ENCODE measurements at places on chromosomes 2 and 18. TPM values are rescaled to one million over a fixed set of nuclear protein-coding genes. Genes with fewer than 3 reads are reported as not detected.
A peak's percentile ranks its signal among the peaks of the same experiment; 100 is the strongest.

EGR4 gene
- total RNA-seq, result not detected

GRCh38 chr2:168976034-168976654 is 55.0 kb downstream of the ABCB11 start:
- no peak for DNase-seq

DNA sequence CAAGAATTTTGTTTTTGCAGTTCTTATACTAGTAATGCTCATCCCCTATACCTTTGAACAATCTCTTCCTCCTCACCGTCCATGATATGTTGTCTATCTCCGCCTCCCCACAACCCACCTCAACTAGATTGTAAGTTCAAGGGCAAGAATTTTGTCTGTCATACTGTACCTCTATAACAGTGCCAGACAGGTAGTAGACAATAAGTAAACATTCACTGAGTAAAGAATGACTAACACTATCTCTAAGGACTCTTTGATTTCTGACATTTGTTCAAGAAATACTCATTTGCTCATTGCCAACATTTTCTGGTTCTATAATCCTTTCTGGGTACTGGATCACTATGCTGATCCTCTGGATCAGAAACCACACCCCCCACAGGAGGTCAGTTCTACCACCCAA is 82.4 kb downstream of the EXOC6B start:
- DNase-seq, result no peak

DNA sequence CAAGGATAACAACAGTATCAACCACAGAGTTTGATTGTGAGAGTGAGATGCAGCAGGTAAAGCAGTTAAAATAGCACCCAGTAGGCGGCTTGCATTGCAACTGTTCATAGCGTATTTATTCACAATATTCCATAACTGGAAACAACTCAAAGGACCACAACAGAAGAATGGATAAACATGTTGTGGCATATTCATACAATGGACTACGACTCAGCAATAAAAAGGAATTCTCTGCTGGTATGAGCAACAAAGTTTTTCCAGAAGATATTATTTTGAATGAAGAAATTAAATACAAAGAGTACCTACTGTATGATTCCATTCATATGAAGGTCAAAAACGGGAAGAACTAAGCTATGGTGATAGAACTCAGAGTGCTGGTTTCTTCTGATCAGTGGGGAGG is 25.2 kb downstream of the GPATCH11 start:
- no peak for DNase-seq

ALK gene
- total RNA-seq, result 0.26 TPM

DNA sequence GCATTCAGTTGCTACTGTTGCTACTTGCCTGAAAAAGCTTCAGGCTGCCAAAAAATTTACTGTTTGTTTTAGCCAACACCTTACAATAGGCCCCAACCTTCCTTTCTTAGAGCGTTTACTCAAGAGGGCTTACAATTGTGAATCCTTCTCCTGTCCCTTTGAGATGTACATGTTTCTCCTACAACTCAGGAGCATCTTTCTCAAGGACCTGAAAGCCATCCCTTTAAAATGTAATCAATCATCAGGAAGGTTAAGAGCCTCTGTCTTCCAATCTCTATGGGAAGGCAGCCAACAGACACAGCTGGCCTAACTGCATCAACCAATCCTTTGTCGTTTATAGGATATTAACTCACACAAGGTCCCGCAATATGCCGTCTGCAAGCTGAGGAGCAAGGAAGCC is 3.4 kb upstream of the IER3IP1 start:
- DNase-seq, result no peak

MEP1B gene
- not detected for total RNA-seq

- no peak for DNase-seq
These were observed 94.0 kb upstream of the SULT1C3 start for GRCh38 chr2:108145557-108146326.

TMEM169 gene
- total RNA-seq, result 0.94 TPM

HRH4 gene
- total RNA-seq, result not detected

- peak; percentile 78 for DNase-seq
These were observed at the start of gene UBE2E3 for GRCh38 chr2:180980106-180980942. TSS of gene UBE2E3 (plus strand) at chr2:180980605. CDS start at chr2:180982043, 1,438 bp downstream.

DNA sequence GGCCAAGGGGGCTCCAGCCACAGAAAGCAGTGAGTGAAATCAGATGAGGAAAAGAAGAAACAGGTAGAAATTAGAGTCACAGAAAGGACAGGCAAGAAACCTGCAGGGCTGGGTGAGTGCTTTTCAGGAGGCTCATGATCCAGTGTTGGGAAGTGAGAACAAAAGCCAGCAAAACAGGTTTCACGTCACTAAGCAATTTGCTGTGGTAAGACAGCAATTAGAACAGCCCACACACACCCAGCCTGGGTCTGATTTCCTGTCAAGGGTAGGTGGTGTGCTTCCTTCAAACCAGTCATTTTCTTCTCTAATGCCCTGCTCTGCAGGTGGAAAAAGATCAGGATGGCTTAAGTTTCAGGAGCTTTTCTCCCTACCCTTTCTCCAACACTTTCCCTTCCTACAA is 52.9 kb upstream of the XDH start:
- no peak for DNase-seq

GRCh38 chr18:25798046-25798445 is 292.4 kb downstream of the SS18 start:
- no peak for DNase-seq

DNA sequence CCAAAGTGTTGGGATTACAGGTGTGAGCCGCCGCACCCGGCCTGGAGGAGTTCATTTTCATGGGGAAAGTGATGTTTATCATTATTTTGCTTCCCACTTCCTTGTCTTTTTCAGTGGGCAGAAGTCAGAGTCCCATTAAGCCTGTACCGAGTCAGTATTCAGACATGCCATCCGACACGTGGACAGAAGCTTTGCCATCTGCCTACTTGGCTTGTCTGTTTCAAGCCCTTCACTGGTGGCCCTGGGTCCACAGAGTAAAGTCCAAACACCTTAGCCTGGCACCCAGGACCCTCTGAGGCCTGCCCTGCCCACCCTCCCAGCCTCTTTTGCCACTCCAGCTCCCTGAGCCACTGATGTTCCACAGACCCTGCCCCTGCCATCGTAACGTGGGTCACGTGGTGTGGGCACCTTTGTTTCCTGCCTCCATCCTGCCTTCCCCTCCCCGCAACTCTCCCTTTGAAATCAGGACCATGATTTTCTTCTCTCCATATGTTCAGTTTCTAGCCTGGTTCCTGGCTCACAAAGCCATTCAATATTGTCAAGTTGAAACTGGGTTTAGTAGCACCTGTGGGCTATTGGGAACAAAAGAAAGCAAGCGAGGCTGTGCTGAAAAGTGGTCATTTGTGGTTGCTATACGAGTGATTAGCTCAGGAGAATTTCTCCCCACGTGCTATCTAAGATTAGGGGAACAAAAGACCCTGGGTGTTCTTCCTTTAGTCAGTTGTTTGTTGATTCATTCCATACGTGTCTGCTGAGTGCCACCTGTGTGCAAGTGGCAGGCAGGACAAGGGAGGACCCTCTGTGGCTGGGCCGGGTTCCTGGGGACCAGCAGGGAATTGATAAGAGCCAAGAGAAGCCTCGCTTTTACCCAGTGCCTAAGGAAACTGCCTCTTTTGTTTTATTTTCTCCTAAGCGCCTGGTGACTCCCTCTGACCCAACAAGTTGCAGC is 5.1 kb upstream of the ODC1 start:
- DNase-seq, result no peak

GRCh38 chr2:149739171-149739882 is 151.8 kb upstream of the MMADHC start:
- no peak for DNase-seq

- DNase-seq, result no peak
These were observed 266.1 kb downstream of the SOCS6 start for GRCh38 chr18:70554854-70555445.

GRCh38 chr2:219269362-219270054 is 9.7 kb upstream of the DNAJB2 start:
- DNase-seq, result no peak

DNA sequence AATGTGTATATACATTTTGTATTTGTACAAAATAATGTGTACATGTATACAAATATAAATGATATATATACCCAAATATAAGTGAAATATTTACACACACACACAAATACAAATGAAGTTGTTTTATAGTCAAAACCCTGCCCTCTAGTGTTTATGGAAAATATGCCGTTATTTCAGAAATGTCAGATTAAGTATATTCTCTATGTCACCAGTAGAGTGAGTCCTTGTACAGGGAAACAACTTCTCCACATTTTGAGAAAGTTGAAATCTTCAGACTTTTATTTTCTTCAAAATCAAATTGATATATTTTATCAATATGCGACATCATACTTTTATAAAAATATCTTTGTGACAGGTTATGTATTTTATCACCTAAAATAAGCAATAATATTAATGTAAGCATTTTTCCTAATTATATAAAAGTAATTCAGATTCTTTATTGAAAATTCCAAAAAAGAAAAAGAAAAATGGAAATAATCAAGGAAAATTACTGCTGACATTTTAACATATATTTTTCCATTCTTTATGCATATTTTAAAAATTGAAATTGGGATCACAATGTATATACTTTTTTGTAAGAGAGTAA is 22.4 kb downstream of the ARL6IP6 start:
- no peak for DNase-seq

- no peak for DNase-seq
These were observed 56.4 kb upstream of the RBMS1 start for GRCh38 chr2:160550048-160550447.

DNA sequence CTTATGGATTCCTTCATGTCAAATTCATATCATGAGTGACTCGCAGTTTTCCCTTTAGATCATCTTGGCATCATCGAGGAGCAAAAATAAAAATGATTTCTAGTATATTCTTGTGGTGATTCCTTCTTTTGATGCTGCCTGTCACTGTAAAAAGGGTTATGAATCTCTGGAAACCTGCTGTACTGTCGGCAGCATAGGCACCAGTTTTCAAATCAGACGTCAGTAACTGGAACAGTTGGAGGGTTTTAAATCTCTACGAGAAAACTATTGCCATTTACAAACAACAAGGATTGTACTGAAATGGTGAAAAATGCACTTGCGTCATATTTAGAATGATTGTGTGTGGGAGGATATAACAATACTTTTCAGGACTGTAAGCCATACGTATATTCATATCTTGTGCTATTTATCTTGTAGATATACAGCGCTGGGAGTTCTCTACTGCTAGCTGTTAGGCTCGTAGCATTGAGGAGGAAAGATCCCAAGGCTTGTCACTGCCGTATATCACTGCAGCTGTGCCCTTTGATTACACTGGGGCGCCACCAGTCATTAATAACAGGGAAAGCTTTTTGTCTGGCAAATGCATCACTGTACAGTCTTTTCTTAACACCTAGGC is 320.7 kb downstream of the MTX2 start:
- DNase-seq, result no peak

SLC16A14 gene
- 3.4 TPM for total RNA-seq

CD207 gene
- not detected for total RNA-seq

GRCh38 chr2:40556739-40557138 is 104.8 kb upstream of the SLC8A1 start:
- no peak for DNase-seq

DNA sequence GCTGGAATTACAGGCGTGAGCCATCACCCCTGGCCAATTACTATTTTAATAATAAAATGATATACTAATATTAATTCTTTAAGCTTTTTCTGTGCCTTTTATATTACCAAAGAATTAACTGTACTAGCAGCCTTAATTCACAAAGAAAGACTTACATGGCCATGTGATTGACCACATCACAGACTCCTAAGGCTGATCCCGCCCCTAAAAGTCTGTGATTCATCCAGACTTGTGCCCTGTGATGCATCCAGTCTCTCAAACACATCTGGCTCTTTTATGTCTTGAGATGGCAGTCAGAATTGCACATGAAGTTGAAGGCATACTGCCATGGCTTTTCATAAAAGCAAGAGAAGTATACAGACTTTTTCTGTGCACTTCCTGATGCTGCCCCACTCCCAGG is 91.7 kb downstream of the DTNA start:
- no peak for DNase-seq

GRCh38 chr18:48065601-48065995 is 135.1 kb upstream of the SMAD2 start:
- no peak for DNase-seq

DNA sequence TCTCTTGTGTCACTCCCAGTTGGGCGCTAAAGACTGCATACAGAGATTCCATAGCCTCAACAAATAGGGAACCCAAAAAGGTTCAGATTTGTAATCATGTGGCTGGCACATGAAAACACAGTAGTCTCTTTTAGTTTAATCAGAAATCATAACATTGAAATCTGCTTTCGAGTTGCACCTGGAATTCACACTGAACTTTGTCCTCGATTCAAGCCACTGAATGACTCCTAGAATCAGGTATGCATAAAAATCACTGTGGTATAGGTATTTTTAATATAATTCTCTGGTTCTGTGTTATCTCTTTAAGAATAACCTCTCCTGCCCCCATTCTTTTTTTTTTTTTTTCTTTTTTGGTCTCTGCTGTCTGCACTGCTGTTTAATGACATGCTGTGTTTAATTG is 150.2 kb downstream of the KCNH7 start:
- DNase-seq, result no peak

DNA sequence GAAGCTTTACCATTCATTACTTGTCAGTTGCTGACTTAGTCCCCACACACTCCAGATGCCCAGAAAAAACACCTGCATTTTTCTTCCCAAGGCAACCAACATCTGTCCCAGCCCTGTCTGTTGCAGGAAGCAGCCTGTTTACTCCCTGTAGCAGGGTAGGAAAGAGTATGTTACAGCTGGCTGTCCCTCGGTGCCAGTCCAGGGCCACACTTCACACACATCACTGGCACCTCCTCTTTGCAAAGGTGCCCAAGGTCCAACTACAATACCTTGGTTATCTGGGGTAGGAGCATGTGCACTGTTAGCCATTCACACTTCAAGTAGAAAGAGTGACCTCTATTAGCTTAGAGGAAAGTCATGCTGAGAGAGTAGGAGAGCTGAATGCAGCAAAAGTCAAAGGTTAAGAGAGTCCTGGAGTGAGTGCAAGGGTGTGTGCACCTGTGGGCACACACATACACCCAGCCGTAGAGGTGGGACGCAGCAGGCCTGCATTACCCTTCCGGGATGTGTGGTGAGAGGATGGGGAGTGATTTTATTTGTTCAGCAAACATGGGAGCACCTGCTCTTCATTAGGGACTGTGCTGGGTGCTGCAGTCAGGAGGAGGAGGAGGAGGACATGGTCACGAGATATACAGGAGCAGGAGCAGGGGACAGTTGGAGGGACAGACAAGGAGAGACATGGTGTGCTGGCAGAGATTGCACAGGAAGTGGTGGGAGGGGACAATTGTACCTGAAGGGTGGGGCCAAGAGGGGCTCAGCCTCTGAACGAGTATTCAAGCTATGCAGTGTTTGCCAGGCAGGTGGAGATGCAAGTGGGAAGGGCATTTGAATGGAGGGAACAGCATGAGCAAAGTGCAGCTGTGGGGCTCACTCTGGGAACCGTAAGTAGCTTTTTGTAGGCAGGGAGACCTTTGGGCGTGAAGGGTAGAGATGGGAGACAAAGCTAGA is 69.8 kb downstream of the TSN start:
- DNase-seq, result no peak

GRCh38 chr2:118240276-118240675 is 152.0 kb downstream of the INSIG2 start:
- no peak for DNase-seq

REG3A gene
- not detected for total RNA-seq

- no peak for DNase-seq
These were observed 135.7 kb downstream of the DIS3L2 start for GRCh38 chr2:232097260-232097659.

HTR2B gene
- total RNA-seq, result 7.3 TPM

RIT2 gene
- total RNA-seq, result not detected

RTP5 gene
- total RNA-seq, result not detected

Data from right atrium auricular region (tissue), 2 donors.